ENCODE measurements at places on chromosomes 2 and 18.

DNA sequence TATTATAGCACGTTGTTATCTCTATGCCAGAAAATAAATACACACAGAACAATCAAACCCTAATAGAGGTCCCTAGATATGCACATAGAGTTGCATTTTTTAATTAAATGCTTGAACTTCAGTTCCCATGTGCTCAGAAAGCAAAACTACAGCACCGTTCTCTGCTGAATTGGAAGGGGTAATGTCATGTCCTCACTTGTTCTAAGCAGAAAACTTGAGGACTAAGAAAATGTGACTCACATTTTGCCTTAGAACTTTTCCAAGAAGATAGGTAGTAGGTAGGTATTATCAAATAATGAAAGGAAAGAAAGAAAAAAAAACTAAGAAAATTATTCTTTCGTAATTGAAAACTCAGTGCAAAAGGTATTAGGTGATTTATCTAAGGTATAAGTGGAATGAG lies 607.3 kb downstream of the ERBB4 start:
- no peak for DNase-seq

DNA sequence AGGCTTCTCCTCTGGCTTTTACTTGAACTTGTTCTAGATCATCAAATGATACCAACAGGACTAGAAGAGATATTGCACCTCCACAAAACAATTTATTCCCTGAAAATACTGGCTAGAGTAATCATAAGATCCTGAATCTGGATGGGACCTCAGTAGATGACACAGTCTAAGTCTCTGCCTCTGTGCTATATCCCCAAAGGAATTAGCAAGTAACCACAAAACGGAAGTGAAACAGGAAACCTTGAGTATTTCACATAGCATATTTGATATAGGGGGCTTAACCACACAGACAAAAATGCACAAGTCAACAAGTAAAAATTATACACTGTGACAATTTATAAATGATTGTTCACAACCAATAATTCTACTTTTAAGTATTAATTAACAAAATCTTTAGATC lies 456.9 kb upstream of the TNP1 start:
- DNase-seq = no peak

GRCh38 chr2:179606141-179606540 lies 255.3 kb downstream of the ZNF385B start:
- no peak for DNase-seq

DNA sequence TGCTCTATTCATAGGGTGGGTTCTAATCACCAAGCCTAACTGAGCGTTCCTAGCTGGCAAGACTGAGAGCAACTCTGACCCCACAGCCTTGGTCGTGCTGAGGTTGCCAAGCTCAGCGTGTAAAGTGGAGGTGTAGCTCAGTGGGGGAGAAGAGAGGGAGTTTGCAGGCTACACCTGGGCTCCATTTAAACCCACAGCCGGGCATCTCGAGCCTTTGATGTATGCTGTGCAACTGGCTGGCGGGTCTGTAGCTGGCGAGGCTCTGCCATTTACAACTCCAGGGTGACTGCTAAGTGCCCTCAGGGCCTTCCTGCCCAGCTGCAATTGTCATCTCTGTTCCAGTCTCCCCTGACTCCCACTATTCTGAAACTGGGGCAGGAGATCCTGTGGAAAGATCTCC lies 20.0 kb upstream of the CHRNA1 start:
- no peak for DNase-seq

- no peak for DNase-seq
Measured at GRCh38 chr18:62914871-62915392, 199.6 kb downstream of the PHLPP1 start.
